ENCODE measurements at places on chromosomes 6 and 20.
A peak's percentile ranks its signal among the peaks of the same experiment; 100 is the strongest.

GRCh38 chr6:10393544-10394225 is 21.2 kb downstream of the TFAP2A start:
- no peak for DNase-seq

DNA sequence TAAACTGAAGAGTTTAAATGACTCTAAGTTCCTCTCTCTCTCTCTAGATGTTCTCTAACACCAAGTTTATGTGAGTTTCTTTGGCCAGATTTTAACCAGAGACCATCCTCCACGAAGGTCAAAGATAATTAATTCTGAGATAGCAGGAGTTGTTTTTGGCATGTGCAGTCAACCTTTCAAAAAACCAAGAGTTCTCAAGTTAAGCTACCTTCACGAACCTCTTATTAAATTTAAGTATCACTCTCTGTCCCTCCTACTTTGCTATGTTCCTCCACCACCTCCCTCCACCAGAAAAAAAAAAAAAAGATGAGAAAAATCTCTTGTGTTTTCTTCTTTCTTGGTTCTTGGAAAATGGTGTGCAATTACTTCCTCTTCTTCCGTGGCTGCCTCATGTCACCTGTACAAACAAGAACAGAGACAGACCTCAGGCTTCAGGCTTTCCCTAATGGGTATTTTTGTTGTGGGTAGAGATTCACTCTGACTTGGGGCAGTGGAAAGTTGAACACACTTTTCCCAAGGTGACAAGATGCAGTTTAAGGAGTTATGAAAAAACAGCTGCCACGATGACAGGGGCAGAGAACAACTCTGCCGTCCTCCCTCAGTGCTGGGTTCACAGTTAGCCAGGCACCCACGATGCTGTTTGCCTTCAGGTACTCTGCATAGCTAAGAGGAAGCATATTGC is 64.3 kb downstream of the ADTRP start:
- no peak for DNase-seq

- DNase-seq: no peak
Observed at GRCh38 chr6:139161817-139162284, 27.0 kb downstream of the HECA start.

DNA sequence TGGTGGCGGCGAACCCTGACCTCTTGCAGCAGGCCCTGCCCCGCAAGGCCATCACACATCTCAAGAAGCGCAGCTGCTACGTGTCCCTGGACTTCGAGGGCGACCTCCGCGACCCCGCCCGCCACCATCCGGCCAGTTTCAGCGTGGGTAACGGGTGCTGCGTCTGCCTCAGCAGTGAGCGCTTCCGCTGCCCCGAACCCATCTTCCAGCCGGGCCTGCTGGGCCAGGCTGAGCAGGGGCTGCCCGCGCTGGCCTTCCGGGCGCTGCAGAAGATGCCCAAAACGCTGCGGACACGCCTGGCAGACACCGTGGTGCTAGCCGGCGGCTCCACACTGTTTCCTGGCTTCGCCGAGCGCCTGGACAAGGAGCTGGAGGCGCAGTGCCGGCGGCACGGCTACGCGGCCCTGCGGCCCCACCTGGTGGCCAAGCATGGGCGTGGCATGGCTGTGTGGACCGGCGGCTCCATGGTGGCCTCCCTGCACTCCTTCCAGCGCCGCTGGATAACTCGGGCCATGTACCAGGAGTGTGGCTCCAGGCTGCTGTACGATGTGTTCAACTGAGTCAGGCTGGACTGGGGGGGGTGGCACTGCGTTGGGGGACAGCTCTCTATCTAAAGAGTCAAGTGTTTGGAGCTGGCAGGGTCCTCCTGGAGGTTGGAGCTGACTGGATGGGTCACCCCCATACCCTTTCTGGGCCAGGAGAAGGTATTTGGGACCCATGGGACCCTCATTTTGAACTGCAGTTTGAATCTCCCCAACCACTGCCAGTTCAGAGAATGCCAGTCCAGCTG is 1.1 kb downstream of the ACTL10 start:
- DNase-seq: peak; percentile 65

- no peak for DNase-seq
Observed at GRCh38 chr6:33136310-33136900, 55.9 kb downstream of the COL11A2 start.

- no peak for DNase-seq
Observed at GRCh38 chr6:34736823-34737222, 20.5 kb upstream of the SNRPC start.

- no peak for DNase-seq
Observed at GRCh38 chr6:168903613-168904345, 349.9 kb downstream of the THBS2 start.

DNA sequence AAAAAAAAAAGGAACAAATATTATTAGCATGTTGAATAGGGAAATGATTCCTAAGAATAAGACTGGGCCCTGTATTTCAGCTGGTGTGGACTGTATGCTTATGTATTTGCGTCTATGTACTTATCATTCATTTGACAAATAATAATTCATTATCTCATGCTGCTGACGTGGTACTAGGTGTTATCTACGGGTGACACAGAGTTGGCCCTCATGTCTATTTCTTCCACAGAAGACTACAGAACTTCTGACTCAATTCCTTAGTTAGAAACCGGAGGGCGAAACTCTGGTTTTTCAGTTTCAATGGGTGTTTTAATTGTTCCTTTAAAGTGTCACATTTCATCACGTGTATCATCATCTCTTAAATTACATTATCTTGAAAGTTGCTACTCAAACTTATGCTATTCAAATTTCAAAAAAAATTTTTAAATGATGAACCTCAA is 305.9 kb downstream of the CLIC5 start:
- no peak for DNase-seq

- DNase-seq: no peak
Observed at GRCh38 chr6:62035952-62036351, 250.1 kb downstream of the KHDRBS2 start.

DNA sequence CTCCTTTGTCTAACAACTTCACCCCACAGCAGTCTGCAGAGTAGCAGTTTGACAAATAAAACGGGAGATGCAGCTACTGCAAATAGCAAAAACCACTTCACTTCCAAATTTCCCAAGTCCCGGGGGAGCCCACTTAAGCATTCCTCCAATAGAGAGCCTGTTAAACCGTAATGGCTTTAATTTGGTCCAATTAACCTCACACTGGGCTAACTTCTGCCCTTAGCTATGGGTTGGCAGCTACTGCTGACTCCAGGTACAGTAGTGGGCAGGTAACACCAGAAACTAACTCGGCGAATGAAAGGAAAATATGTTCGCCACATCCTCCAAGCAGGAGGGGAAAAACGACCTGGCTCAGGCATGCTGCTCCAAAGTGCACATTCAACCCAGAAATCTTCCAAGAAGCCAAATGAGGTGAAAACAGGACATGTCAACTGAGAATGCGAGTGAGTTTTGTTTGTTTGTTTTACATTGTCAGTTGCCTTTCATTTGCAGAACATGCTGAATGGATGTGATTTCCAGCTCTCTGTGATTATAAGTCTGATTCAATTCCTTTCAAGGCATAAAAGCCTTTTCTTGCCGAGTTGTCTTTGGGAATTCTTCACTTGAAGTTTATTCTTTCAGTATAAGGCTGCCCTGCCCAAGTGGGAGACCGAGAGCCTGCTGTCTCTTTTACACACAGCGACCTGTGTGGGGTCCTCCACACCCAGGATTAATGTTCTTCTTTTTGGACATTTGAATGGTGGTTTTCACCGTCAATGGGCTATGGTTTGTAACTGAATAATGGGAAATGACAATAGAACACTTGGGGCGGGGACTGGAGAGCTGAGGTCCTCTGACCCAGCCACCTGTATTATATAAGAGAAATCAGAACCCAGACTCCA is 117.3 kb upstream of the ARMC2 start:
- DNase-seq: no peak

DNA sequence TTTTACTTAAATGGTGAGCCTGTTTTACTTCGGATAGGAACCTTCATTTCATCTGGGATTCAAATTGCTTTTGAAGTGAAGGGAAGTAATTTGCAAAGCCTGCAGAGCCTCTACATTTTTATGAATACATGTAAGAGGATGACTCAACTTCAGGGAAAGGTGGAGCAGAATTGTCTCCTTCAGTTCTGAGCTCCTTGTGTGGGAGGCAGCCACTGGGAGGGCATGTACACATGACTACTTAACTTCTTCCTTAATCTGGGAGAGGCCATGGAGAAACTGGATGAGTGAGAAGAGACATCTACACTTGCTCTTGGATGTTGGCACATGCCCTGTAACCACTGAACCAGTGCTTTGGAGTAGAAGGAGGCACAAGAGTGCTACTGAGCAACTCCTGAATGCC is 145.1 kb upstream of the NRSN1 start:
- no peak for DNase-seq

DNA sequence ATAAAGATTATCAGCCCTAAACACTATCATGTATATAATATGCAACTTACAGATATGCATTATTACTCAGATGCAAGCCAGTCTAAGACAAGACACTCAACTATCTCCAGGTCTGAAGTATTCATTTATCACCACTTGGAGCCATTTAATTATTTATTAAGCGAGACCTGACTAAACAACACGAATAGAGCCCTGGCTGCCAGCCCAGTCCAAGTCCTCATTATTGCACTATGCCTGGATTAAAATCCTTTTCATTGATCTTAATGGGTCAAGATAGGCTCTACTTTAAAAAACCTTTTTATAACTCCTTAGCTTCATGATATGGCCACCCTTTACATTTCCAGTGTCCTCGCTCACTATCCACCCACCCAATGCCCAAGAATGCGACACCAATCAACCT is 183.1 kb upstream of the MARCKS start:
- no peak for DNase-seq

DNA sequence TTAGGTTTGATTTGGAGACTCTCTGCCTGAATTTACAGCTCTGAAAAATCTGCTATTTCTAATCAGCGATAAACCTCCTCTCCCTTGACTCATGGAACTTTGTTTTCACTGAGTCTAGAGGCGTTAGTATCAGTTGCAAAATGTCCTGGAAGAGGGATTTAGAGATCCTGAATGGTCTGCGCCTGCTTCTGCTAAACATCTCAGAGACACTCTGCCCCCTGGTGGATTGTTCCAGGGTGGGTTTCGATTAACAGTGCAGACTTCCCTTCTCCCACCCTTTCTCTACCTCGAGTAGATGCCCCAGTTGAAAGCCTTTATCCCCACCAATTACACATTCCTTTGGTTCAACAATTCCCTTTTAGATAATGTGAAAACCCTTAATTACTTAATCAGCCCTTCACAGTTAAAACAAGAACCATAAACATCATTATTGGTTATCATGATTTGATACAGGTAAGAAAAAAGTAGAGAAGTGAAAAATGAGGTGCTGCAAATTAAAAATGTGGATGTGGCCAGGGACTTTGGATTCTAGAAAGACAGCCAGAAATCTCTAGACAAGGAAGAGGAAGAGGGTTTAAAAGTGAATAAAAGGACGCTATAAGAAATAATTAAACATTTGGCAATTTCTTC is 5.5 kb downstream of the HTR1B start:
- peak; percentile 83 for DNase-seq

- no peak for DNase-seq
Observed at GRCh38 chr6:34182751-34183531, 37.1 kb upstream of the GRM4 start.

DNA sequence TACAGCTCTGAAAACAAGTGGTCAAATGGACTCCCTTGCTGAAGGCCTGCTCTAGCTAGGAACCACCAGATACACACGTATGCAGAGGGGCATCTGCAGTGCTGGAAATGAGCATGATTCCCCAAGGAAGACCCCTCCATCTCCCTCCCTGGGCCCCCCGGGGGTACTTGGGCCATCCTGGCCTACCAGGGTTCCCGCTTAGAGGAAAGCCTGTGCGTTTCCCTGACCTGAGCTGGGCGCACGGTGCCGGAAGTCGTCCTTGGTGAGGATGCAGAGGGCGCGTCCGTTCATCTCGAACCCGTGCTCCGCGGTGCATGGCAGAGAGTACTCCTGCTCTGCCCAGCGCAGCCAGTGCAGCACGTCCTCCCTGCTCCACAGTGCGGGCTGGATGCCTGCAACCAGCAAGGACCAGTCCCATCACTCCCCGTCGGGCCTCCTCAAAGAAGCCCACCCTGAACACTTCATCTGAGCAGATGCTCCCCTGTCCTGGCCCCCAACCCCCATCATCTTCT is 11.8 kb downstream of the ETV7 start:
- no peak for DNase-seq

DNA sequence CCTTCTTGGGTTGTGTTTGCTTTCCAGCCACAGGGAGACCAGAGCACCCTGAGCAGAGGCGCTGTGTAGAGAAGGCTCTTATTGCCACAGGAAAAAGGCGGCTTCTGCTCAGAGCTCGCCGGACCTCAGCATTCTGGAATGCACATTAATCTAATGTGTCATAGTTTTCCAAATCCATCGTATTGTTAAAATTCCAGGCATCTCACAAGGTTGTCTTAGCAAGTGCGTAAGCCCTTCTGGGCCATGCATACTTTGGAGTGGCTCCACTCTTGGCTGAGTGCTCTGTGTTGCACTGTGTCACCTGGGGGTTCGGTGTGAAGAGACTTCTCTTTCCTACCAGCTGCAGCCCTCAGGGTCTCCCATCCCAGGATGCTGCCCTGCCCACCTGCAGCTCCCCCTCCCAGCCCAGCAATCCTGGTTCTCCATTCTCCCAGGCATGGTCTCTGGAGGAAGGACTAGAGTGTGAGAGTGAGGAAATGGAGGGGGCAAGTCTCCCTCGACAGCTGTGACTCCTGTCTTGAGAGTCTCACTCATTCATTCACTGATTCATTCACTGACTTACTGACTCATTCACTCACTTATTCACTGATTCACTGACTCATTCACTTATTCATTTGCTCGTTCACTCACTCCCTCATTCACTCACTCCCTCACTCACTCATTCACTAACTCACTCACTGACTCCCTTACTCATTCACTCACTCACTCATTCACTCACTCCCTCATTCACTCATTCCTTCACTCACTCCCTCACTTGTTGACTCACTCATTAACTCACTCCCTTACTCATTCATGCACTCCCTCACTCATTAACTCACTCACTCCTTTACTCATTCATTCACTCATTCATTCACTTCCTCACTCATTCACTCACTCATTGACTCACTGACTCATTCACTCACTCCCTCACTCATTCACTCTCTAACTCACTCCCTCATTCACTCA is 83.7 kb upstream of the MPC1 start:
- DNase-seq: peak; percentile 80

- no peak for DNase-seq
Observed at GRCh38 chr6:157732416-157733161, 90.5 kb upstream of the SNX9 start.

DNA sequence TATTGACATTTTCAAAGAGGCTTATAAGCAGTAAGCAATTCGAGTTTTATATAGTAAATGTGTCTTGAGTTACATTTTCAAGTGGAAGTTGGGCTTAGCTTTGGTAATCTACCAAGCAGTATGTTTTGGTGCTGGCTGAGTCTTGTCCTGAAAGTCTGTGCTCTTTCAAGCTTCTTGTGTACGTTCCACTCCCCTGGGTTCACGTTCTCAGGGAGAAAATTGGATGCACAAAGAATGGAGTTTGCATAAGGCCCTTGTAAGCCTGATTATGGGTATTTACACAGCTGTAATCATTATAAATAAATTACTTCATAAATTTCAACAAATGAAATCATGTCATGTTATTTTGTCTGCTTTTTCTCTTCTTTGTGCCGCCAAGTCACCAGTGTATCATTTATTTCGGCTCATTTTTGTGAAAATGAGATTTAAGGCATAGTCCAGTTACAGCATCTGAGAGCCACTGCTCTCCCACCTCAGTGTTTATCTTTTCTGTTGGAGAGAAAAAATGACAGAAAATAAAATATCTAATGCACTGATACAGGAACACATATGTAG is 262.5 kb downstream of the BTBD3 start:
- no peak for DNase-seq

All from amniotic stem cell (primary cell).